ENCODE measurements at places on chromosomes 3 and 15.

GRCh38 chr3:13580256-13581023, 31.5 kb downstream of the FBLN2 start:
- DNase-seq: no peak

GRCh38 chr3:62755285-62755684, 119.9 kb downstream of the CADPS start:
- DNase-seq: no peak

DNA sequence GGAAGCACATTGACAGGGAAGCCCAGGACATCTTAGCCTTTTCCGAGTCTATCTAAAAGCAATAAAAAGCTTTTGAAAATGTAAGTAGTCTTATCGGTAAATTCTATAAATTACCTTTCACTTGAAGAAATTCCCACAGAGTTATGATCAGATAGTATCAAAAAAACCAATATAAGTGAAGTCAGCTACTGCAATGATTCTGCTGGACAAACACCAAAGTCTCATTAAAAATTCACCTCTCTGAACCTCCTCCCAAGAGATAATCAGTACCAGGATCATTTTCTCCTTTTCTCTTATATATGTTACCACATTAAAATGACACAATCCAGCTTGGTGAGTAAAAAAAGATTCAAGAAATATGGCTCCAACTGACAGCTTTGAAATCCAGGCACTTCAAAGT, 69.2 kb downstream of the FRMD5 start:
- no peak for DNase-seq

- DNase-seq: no peak
Observed at GRCh38 chr3:53123510-53123909, 6.7 kb downstream of the RFT1 start.

DNA sequence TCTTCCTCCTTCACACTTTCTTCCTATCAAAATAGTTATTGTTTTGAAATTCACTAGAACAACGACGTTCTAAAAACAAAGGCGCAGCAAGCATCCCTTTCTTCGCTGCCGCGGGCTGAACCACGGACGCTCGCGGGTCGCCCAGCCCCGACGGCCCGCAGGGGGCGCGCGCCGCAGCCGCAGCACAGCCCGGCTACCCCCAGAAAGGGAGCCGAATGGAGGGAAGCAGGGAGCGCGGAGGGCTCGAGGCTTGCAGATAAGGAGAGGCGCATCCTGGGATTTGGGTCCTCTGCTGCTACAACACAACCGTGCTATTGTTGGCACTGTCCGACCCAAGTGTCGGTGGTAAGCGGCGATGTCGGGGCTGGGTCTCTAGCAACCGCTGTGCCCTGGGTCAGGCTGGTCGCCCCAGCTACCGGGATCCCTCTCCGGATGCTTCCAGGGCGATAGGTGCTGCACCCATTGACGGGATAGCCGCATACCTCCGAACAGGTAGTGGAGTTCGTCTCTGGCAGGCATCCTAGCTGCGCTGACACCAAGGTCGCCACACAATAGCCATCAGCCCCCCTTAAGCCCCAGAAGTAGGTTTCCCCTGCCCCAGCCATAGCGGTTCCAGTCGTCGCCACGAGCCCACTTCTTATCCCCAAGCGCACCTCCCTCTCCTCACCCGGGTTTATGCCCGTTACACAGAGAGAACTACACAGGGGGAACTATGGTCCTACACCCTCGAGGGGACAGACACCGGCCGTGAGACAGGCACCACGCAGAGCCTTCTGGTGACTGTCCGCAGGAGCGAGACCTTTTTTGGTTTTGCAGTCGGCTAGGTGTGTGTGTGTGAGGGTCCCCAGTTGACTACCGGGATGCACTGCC, 6.0 kb downstream of the ONECUT1 start:
- no peak for DNase-seq

- DNase-seq: no peak
Observed at GRCh38 chr3:53100818-53101466, 29.3 kb downstream of the RFT1 start.
